ENCODE measurements at places on chromosomes 7 and 10. TPM values are rescaled to one million over a fixed set of nuclear protein-coding genes. Genes with fewer than 3 reads are reported as not detected.

Gene IL15RA
- 3.6 TPM for total RNA-seq

Gene AZGP1
- total RNA-seq, result not detected

Gene ANKIB1
- 75.8 TPM for total RNA-seq

Gene FOXP2
- not detected for total RNA-seq

Gene GTF2IRD2
- total RNA-seq, result 43.0 TPM

Gene ADAM8
- total RNA-seq, result 8.5 TPM

Gene ANKRD2
- total RNA-seq, result not detected

Gene FZD8
- 0.60 TPM for total RNA-seq

Gene ETV1
- not detected for total RNA-seq

Gene UPK3BL1
- total RNA-seq, result 72.8 TPM

Gene CDK14
- total RNA-seq, result 3.6 TPM

Gene PRPS1L1
- total RNA-seq, result not detected

Gene SERPINE1
- not detected for total RNA-seq

Gene SEMA3E
- total RNA-seq, result not detected
